PC-3 (cell line): ENCODE measurements at places on chromosomes 6 and 20.

DNA sequence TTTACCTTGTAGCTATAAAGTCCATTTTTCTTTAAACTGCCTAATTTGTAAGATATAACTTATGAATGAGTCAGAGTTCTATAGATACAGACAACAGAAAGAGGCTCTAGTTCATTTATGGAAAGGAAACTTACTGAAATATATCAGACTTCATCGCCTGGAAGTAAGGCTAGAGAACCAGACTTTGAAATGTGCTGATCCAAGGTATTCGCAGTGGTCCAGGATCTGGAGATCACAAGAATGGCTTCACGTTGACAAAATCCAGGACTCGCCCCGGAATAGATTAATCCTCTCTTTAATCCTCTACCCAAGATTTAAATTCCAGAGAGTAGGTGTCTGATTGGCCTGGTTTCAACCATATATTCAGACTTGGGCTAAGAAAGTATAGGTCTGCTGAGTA lies 69.1 kb upstream of the LOC128125822 start:
- no peaks in the 10 kb centered on the region for H3K27me3 ChIP-seq
- H3K4me1 ChIP-seq: peaks cover 13% of the 10 kb centered on the region
- H3K4me3 ChIP-seq: no peak overlapping the region

GRCh38 chr6:137652961-137653705 lies 158.9 kb upstream of the OLIG3 start:
- H3K27ac ChIP-seq: no peak overlapping the region
- no peaks in the 10 kb centered on the region; the same call in 1 of the 2 replicates for H3K36me3 ChIP-seq
- H3K4me3 ChIP-seq: no peak overlapping the region

- no peaks in the 10 kb centered on the region for H3K36me3 ChIP-seq
- no peaks in the 10 kb centered on the region for H3K27me3 ChIP-seq
- H3K4me3 ChIP-seq: no peak overlapping the region
- H3K27ac ChIP-seq: no peak overlapping the region
These were observed 64.7 kb upstream of the GATA5 start for GRCh38 chr20:62540504-62540903.

- peak; percentile 65 for DNase-seq
- H3K36me3 ChIP-seq: no peaks in the 10 kb centered on the region
- no peaks in the 10 kb centered on the region for H3K27me3 ChIP-seq
- no peak overlapping the region for H3K27ac ChIP-seq
These were observed 91.7 kb upstream of the PDE7B start for GRCh38 chr6:135759831-135760230.

DNA sequence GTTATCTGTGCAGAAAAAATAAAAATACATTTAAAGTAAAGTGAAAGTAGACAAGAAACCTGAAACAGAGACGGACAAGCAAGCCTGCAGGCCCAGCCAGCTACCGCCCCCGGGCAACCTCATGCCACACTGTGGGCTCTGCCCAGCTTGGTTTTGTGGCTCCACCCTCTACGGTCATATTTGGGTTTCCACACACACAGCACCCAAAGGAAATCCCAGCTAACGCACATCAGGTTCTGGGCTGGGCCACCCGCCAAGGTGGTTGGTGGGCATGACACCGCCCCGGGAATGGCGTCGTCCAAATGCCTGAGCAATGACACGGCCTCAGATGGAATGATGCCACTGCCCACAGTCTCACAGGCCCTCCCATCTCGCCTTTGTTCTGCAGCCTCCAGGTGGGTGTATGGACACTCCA lies 22.9 kb downstream of the FAM110A start:
- no peaks in the 10 kb centered on the region for H3K36me3 ChIP-seq
- H3K27ac ChIP-seq: peak overlapping the region; percentile 68
- DNase-seq: peak; percentile 99
- peak overlapping the region; percentile 51 for H3K4me3 ChIP-seq

DNA sequence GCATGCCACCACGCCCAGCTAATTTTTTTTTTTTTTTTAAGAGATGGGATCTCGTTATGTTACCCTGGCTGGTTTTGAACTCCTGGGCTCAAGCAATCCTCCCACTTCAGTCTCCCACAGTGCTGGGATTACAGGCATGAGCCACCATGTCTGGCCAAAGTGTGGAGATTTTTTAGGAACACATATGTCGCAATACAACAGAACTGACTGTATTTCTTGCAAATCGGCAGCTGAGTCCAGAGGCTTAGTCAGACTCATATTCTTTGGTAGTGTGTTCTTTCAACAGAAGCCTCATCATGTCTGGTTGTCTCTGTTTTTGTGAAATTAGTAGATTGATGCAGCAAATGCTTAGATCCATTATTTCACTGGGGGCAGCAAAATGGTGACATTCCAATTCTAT lies 23.9 kb upstream of the CD164 start:
- no peaks in the 10 kb centered on the region for H3K27me3 ChIP-seq
- no peak overlapping the region for H3K4me3 ChIP-seq
- H3K4me1 ChIP-seq: no peaks in the 10 kb centered on the region
- no peak overlapping the region for H3K27ac ChIP-seq

GRCh38 chr6:14250573-14250972 lies 133.0 kb downstream of the CD83 start:
- no peaks in the 10 kb centered on the region for H3K27me3 ChIP-seq
- H3K36me3 ChIP-seq: no peaks in the 10 kb centered on the region
